ENCODE measurements at places on chromosomes 1 and 21. TPM values are rescaled to one million over a fixed set of nuclear protein-coding genes. Genes with fewer than 3 reads are reported as not detected.

Gene ASAP3
- 3.1 TPM for total RNA-seq

Gene CRYBG2
- 0.27 TPM for total RNA-seq

Gene S100A8
- total RNA-seq = 0.93 TPM

Gene AVPR1B
- not detected for total RNA-seq

Gene CACNA1S
- not detected for total RNA-seq

DNA sequence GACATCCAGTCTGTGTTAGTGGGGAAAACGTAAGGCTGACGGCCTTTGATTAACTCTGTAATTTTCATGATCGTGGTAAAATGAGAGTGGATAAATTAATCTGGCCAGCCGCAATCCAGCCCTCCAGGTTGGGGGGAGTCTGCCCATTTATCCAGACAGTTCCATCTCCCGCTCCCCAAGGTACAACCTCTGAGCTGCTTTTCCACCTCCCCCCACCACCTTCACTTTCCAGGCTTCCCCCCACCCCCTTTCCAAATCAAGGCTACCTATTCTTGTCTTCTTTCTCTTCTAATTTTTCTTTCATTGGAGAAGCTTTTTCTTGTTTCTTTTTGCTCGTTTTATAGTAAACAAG lies 6.0 kb downstream of the MIER1 start:
- no peak for DNase-seq

- DNase-seq = no peak
Observed at GRCh38 chr21:33208534-33208933, 21.2 kb upstream of the IFNAR2 start.

DNA sequence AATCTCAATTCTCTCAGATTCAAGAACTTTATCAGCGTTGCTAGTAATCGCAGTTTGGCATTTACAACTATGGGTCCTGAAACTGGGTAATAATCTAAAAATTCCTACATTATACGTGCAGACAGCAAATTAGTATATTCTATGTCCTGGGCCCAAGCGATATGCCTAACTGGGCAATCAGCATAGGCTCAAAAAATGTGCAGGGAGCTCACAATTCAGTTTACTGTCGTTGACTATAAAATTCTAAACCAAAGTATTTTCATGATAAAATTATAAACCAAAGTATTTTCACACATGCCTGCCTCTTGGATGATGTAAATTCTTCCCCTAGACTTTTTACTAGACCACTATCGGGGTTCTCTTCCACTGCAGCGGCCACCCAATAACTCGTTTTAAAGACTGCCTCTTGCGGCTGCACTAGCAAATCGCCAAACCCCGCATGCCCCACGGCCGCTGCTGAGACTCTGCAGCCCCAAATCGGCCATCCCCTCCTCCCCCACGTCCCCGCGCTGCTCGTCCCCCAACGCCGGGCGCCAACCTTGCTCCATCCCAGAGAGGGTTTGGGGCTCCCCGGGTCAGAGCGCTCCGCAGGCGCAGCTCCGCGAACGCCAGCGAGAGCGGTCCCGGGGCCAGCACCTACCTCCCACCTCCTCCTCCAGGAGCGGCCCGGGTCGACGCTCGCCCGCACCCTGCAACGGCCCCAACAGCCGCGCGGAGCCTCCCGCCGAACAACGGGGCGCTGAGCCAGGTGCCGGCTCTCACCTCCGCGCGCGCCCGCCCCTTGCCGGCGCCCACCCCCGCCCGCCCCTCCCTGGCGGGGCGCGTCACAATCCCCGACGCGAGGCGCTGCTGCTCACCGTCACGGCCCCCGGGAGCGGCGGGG lies 506 bp downstream of the SSX2IP start:
- DNase-seq = no peak

DNA sequence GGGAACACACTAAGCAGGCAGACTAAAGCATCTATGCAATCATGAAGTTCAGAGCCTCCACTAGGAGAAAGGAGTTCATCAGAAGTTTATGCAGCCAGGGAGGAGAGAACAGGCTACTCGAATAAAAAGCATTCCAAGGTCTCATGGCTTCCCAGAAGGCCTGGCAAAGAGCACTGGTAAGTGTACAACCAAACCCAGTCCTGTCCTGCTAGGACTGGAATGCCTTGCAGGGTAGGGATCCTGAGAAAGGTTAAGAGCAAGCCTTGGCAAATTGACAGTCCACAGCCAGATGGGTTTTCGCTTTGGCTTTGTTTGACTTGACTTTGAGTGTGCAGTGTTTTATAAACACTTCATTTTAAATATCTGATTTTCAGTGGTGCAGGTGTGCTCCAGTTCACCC lies 133.6 kb upstream of the ATP1B1 start:
- DNase-seq = no peak

DNA sequence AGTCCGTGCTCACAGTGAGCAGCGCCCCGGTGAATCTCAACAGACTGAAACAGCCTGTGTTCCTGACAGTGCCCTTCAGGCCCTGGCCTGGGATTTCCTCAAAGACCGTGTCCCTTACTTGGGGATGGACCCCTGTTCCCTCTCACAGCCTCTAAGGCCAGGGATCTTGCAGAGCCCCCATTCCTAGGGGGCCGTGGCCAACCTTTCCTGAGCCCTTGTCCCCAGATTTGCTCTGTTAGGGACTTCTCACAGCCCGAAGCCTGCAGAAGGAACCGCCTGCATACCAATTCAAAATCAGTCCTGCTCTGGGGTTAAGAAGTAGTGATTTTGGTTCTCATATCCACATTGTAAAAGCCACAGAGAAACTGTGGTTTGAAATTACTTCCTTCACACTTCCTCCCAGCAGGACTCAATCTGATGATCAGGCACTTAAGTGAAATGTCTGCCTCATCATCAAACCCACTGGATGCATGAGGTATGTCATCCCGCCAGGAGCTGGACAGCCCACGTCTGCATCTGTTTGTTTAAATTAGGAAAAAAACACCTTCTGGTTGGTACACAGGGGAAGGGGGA lies 14.9 kb downstream of the ABCA4 start:
- DNase-seq = no peak

DNA sequence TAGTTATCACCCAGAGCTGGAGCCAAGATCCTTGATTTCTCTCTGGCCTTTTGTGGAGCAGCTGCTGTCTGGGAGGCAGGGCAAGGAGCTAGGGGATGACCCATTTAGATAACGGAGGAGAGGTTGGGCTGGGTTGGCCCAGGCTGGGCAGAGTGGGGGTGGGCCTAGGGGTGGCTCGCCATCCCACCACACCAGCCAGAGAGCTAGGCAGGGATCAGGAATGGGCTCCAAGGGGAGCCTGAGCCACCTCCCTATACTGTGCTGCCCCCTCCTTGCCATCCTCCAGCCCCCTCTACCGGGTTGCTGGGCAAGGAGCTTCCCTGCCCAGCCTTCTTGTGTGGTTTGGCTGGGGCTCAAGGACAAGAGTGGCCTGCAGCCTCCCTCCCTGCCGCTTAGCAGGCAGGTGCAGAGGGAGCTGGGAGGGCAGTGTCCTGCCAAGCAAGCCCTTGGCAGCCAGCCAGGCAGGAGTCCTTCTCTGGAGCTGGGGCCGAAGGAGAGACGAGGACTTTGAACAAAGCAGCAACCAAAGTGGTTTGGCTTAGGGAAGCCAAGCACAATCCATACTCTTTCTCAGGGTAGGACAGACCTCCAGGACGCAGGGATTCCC lies 4.1 kb downstream of the NUAK2 start:
- DNase-seq = no peak

- no peak for DNase-seq
Observed at GRCh38 chr1:210516697-210517459, 188.2 kb downstream of the HHAT start.

- no peak for DNase-seq
Observed at GRCh38 chr1:185337246-185337645, 20.2 kb upstream of the IVNS1ABP start.

DNA sequence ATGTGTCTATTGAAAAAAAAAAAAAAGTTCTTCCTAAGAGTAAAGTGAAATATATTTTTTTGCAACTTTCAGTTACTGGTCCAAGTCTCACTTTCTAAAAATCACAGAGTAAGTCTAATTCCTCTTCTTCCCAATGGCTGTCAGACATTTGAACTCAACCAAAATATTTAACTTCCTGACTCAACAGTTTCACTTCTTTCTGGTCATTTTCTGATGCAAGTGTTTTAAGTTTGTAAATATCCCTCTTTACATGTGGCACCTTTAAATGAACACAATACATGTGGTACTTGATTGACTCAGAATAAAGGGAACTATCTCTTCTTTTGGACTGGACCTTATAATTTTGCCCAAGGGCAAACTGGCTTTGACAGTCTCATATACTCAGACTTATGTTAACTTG lies 76.7 kb downstream of the ASH1L start:
- no peak for DNase-seq

GRCh38 chr1:27724961-27725373 lies 794 bp upstream of the FAM76A start:
- DNase-seq = no peak
